ENCODE measurements at places on chromosomes 6 and 20. TPM values are rescaled to one million over a fixed set of nuclear protein-coding genes. Genes with fewer than 3 reads are reported as not detected.

SNAP25 gene
- 15.3 TPM for total RNA-seq

WASF1 gene
- 11.9 TPM for total RNA-seq

GNMT gene
- total RNA-seq, result 0.08 TPM

DACT2 gene
- 0.06 TPM for total RNA-seq

TRIM31 gene
- 0.69 TPM for total RNA-seq

SLC22A16 gene
- total RNA-seq, result not detected

ZNF133 gene
- 11.4 TPM for total RNA-seq

VSX1 gene
- 1.3 TPM for total RNA-seq

EDN1 gene
- 40.0 TPM for total RNA-seq

FRMD1 gene
- total RNA-seq, result 0.05 TPM

RAD21L1 gene
- not detected for total RNA-seq

CST4 gene
- total RNA-seq, result not detected

ANKEF1 gene
- total RNA-seq, result 5.3 TPM

RUNX2 gene
- total RNA-seq, result 1.9 TPM

GUCA1A gene
- total RNA-seq, result not detected

ULBP2 gene
- total RNA-seq, result 4.1 TPM

HSD17B8 gene
- total RNA-seq, result 14.2 TPM

LTV1 gene
- total RNA-seq, result 36.4 TPM

TNNC2 gene
- total RNA-seq, result 0.12 TPM

RNF5 gene
- 43.1 TPM for total RNA-seq

CST2 gene
- 1.6 TPM for total RNA-seq

EYA4 gene
- 7.5 TPM for total RNA-seq

SRMS gene
- 0.14 TPM for total RNA-seq

TAGAP gene
- total RNA-seq, result not detected

TP53TG5 gene
- not detected for total RNA-seq

SUPT3H gene
- 4.6 TPM for total RNA-seq

SLC22A2 gene
- total RNA-seq, result 0.06 TPM

ZNF341 gene
- total RNA-seq, result 2.6 TPM

RNF144B gene
- 0.33 TPM for total RNA-seq

PNLDC1 gene
- 0.05 TPM for total RNA-seq

MTHFD1L gene
- total RNA-seq, result 40.5 TPM

DEFB128 gene
- total RNA-seq, result not detected

GTSF1L gene
- not detected for total RNA-seq

TENT5A gene
- 0.94 TPM for total RNA-seq

LPIN3 gene
- 19.2 TPM for total RNA-seq

CLIC5 gene
- not detected for total RNA-seq

TCF15 gene
- not detected for total RNA-seq

TINAG gene
- total RNA-seq, result 0.14 TPM

HLA-DRB5 gene
- not detected for total RNA-seq

OR2H2 gene
- not detected for total RNA-seq
